ENCODE measurements at places on chromosomes 4 and X.

DNA sequence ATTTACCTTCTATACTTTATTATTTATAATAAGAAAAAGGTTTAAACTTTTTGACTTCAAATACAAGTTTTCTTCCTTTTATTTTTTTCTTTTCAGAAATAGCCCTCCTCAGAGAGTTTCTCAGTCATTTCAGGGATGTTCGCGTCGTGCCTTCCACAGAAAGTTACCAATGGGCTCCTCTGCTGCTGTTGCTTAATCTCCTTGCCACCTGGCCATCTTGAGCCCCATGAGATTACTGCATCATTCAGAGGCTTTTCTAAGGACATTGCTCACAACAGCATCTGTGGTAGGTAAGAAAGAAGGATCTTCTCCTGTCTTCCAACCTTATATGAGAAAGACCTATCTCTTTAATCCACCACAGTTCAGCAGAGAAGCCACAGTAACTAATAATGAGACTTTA is 1361.9 kb upstream of the ADGRL3 start:
- no peak for DNase-seq

- DNase-seq: no peak
Observed at GRCh38 chr4:14910411-14910810, 91.9 kb upstream of the CPEB2 start.

DNA sequence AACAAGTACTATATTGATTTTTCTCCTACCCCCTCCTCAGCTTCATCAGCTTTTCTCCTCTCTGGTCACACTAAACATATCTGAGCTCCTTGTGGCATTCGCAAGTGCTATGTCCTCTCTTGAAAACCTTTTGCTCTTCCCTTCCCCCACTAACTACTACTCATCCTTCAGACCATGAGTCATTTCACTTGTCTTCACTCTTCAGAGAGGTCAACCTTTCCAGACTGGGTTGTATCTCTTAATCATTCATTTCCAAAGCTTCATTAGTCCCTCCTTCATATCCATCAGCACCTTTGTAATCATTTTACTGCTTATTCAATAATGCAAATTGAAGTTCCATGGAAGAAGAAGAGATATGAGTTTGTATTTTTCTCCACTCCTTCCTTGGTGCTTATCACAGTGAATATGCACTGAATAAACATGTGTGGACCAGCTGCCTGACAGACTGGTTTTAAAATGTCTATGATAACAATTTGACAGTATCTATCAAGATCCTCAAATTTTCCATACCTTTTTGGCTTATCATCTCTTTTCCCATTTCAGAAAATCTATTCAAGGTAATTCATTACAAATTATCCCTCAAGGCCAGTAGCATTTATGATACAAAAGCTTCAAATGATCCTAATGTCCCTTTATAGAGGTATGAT is 28.4 kb downstream of the DDX60L start:
- DNase-seq: peak; percentile 55

GRCh38 chrX:19555683-19556082 is 40.4 kb upstream of the MAP3K15 start:
- DNase-seq: no peak

GRCh38 chrX:49089553-49089952 is 9.9 kb upstream of the WDR45 start:
- no peak for DNase-seq
